ENCODE measurements at places on chromosomes 4 and X. TPM values are rescaled to one million over a fixed set of nuclear protein-coding genes. Genes with fewer than 3 reads are reported as not detected.

DNA sequence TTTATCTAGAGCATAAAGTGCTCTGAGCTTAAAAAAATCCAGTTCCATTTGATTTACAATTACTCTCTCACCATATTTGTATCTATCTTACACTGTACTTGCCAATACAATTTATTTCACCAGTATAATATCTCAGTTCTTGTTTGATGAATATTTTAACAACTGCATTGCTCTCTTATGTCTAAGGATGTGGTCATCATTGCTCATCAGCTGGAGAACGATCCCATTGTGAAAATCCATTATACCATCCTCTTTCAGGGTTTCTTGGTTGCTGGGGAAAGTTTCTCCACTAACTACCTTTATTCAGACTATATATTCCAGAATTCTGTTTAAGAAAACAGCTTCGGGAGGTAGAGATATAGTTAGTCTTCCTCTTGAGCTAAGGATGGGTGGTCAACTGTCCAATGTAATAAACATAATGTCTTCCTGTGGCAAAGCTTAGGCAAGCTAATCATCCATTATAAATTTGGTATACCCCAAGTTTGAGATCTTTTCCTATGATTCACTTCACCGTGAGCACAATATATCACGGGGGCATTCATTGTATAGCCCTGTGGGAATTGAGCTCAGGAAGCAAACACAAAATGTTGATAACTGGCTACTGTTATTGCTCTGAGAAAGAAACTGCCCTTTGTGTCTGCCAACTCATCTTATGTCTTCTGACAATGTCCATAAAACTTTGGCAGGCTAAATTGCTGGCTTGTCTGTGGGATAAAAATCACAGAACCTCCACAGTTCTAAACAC is 2361.9 kb downstream of the ARAP2 start:
- peak; percentile 1 for DNase-seq

DNA sequence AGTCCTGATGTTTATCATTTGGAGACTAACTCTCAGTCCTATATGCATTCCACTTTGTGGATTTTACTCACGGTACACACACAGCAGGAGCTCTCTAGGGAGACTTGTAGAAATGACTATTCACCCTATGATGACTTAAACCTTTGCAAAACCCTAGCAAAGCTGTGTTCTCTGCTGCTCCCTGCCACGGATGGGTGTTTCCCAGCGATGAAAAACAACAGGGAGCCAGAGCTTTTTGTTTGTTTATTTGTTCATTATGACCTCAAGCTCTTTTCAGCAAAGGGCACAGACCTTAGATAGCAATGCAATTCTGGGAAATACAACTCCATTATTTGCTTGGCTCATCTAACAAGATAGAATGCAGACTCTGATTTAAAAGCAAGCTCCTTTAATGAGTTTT is 156.6 kb downstream of the GRIA3 start:
- peak; percentile 1 for DNase-seq

DNA sequence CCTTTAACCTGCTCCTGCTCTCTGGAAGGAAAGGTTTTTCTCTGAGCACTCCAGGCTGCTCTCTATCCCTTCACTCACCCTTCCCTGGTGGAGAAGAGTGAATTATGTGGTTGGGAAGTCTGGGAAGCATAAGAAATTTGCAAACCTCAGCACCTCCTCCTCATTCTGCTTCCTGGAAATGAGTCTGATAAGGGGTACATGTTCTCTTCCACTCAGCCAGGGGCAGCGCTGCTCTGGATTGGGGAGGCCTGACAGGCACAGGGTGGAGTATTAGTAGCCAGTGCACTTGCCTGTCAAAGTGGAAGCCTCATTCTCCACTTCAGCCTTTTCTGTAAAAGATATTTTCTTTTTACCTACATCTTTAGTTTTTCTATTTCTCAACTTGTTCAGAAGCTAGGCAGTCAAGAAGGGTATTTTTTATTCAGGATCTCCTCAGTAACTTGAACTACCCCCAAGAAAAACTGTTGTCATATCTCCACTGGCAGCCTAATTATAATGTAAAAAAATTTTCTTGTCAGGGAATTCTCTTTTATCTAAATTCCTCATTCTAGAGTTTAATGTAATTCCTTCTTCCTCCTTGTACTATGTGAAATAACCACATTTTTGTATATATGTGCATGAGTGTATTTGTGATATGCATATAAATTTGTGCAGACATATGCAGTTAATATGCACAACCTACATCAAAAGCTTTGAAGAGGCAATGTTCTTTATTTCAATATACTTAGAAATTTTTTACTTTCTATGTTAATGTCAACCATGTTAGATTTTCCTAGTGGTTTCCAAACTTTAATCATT is 15.3 kb downstream of the ADAMTS3 start:
- no peak for DNase-seq

GRCh38 chr4:99947608-99948007 is 1.2 kb upstream of the DNAJB14 start:
- no peak for DNase-seq

- no peak for DNase-seq
Measured at GRCh38 chrX:50071494-50071893, 129.3 kb downstream of the AKAP4 start.

DNA sequence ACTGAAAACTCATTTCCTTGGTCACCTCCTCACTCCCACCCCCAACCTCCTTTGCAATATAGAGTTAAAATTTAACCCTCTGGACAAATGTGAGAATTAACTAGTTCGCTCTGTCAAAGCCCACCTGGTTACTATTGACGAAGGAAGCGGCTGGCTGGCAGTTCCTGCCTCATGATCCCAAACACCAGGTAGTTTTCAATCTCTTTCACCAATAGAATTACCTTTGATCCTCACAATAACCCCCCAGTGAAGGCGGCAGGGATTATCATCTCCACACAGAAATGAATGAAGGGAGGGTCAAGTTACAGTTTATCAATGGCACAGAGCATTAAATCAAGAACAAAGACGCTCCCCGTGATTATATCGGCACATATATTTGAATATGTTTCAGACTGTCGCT is 65.7 kb upstream of the TTC29 start:
- no peak for DNase-seq

Gene CXCL1
- total RNA-seq, result 4.2 TPM

DNA sequence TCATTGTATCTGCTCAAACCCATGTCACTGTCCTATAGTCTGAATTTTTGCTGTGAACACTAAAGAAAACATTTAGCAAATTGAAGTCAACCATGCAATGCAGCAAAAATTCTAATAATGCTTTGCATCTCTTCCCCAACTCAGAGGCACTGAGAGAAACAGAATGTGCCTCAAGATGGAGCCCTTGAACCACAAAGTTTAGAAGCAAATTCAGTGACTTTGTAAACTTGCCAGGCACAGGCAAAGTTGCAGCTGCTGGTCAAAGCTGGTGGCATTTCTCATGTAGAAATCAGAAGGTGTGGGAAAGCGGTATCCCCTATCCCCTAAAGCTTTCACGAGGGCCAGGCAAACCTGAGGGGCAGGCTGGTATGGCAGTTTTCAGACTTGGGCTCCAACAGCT is 121.7 kb upstream of the DIPK2B start:
- peak; percentile 61 for DNase-seq

- peak; percentile 11 for DNase-seq
Measured at GRCh38 chr4:185966997-185967775, 101.8 kb upstream of the TLR3 start.

- no peak for DNase-seq
Measured at GRCh38 chr4:14967982-14968381, 34.3 kb upstream of the CPEB2 start.

DNA sequence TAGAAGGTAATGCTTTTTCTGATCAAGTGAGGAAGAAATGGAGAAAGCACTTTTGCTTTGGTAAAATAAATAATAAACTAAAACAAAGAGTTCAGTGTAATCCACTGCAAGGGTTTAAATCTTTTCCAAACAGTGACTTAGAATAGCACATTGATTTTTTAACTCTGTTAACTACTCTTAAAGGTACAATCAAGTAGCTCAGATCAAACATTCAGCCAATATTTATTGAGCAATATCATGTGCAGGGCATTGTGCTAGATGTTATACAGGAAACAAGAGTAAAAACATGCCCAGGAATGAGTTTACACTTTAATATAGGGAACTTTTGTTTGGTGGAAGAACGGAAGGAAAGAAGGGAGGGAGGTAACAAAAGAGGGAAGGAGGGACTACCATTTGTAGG is 479.8 kb downstream of the KLHL13 start:
- DNase-seq, result no peak

Gene NAA11
- not detected for total RNA-seq

Gene CT45A6
- total RNA-seq, result not detected

DNA sequence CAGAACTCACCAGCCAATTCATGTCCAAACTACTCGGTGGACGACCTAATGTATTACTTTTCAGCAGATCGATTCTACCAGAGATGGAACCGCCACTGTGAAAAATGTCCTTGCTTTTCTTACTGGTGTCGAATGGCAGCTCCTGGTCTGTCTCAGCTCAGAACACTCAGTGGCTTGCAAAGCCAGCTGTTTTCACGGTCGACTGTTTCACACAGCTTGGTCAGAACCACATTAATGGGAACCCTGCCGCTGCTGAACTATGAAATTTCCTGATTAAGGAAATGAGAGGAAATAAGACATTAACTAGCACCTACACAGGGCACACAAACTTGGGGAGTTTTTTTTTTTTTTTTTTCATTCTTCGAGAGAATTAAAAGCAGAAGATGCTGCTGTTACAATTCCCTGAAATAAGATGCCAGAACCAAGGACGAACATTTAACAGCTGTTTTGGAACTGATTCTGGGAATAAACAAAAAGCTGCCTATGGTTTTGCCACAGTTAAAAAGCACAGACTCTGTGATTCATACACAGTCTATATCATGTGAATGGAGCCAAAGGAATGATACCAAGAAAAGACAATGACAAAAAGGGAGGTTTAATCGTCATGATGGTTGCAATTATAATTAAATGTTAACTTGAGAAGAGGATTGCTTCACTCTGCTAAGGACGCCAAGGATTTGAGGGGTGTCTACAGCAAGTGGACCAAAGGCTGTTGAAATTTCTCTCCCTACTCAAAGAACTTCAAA is 31.3 kb downstream of the SUPT20HL2 start:
- DNase-seq, result no peak

Gene MAGEB17
- not detected for total RNA-seq

Gene CT55
- not detected for total RNA-seq

Gene ZNF41
- 2.4 TPM for total RNA-seq

DNA sequence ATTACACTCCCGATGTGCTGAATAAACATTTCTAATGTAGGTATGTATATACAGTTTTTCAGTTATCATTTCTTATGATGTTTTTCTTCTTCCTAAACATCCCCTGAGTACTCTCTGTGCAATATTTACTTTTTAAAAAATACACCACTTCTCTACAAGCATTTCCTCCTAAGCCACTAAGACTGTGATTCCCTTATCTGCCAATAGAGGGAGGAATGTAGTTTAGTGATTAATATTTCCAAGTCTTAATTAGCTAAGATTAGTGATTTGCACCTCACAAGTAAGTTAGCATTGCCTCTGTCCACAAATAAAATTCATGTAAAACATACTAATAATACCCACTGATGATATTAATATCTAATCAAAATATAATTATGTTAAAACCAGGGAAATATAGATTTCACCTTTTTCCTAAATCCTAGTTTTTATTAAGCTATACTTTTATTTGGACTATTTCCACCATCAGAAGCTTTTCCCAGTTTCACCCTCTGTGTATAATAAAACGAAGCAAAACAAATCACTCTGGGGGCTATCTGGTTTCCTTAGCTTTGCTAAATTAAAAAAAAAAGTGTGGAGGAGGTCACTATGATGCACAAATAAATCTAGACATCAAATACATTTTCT is 909.1 kb downstream of the FAT4 start:
- DNase-seq, result peak; percentile 51

Gene CLIC2
- 0.13 TPM for total RNA-seq

Gene CENPU
- 1.9 TPM for total RNA-seq

Gene ATOH1
- not detected for total RNA-seq

DNA sequence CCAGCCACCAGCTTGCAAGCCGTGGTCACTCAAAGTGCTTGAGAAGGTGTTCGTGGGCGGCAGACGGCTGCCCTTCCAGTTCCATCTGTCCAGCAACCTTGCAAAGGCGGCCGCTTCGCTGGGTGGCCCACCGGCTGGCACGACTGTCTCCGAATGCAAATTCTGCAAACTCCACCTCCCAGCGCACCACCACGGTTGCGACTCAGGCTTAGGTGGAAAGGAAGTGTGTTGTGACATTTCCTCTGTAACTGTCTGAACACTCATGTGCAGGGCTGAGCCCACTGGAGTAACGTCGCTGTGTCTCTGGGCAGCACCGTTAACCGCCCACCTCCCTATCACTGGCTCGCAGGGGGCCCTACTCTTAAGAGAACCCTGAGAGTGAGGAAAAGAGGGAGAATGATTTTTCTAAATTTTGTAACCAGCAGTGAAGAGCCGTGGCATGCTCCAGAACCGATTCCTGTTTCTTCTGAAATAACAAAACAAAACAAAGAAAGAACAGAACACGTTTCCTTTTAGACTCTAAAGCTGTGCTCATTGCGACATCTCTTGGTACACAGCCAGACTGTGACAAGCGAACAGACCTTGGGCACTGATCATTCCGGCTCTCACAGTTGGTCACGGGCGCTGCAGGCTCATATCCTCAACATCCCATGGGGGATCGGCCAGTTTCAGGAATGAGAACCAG is at the start of gene P2RY8:
Gene P2RY8 (minus strand): TSS at position 155 of the 685 bp plus-strand sequence. CDS start 70,627 bp downstream, outside the sequence.
- peak; percentile 1 for DNase-seq

- no peak for DNase-seq
Measured at GRCh38 chr4:131638781-131639180, 1510.3 kb upstream of the PCDH10 start.

Gene FRG2
- total RNA-seq, result not detected

Gene NXF2
- total RNA-seq, result not detected

GRCh38 chrX:105461016-105461415 is 240.5 kb upstream of the TEX13A start:
- DNase-seq, result peak; percentile 71

Gene UFSP2
- total RNA-seq, result 27.4 TPM

Gene CABS1
- not detected for total RNA-seq

- DNase-seq, result no peak
Measured at GRCh38 chrX:150192816-150193215, 170.3 kb upstream of the MAMLD1 start.

- DNase-seq, result no peak
Measured at GRCh38 chr4:58261526-58261925, 1151.3 kb upstream of the IGFBP7 start.

- peak; percentile 19 for DNase-seq
Measured at GRCh38 chrX:19863212-19863856, 24.1 kb downstream of the SH3KBP1 start.

Measured in bronchial epithelial cell (primary cell).